ENCODE measurements at places on chromosomes 4 and X. TPM values are rescaled to one million over a fixed set of nuclear protein-coding genes. Genes with fewer than 3 reads are reported as not detected.

DNA sequence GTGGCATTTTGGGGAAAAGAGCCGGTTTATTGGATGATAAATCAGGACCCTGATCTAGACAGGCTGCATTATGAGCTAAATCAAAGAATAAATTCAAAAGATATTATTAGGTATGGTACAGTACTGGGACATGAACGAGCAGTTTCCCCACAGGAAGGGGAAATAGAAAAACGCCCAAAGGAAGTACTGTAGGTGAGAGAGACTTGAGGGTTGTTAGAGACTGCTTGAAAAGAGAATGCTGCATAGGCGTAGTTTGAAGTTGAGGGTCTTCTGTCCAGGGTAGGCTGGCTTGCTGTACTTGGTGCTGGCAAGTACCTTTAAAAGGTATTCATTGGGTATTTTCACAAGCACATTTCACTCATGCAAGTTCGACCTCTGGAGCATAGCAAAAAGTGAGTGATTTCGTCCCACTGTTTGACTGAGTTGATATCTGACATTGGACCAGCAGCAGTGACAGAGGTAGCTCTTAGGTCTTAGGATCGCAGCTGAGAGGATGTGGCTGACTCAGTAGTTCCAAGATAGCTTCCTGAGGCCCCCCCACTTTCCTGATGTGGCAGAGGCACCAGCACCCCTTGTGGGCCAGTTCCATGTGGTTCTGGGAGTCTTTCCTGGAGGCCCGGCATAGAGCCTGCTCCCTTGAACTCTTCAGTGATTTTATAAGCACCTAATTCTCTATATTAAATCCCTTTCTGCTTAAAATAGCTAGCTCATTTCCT is 64.3 kb downstream of the TMEM131L start:
- peak; percentile 36 for DNase-seq

DNA sequence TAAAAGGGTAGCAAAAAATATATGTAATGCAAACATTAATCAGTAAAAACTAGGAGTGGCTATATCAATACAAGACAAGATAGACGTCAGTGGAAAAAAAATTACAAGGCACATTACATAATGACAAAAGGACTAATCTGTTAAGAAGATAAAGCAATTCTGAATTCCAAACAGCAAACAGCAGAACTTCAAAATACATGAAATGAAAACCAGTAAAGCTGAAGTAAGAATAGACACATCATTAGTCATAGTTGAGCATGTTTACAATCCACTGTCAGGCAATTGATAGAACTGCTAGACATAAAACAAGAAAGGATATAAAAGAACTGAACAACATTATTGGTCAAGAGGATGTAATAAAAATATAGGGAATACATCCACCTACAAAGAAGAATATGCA is 12.2 kb downstream of the SULT1B1 start:
- DNase-seq: no peak

GRCh38 chr4:80017125-80017854 is 55.7 kb downstream of the ANTXR2 start:
- no peak for DNase-seq

The F9 gene
- not detected for total RNA-seq

The MAGEA11 gene
- total RNA-seq: not detected
